ENCODE measurements at places on chromosomes 1 and 21.

DNA sequence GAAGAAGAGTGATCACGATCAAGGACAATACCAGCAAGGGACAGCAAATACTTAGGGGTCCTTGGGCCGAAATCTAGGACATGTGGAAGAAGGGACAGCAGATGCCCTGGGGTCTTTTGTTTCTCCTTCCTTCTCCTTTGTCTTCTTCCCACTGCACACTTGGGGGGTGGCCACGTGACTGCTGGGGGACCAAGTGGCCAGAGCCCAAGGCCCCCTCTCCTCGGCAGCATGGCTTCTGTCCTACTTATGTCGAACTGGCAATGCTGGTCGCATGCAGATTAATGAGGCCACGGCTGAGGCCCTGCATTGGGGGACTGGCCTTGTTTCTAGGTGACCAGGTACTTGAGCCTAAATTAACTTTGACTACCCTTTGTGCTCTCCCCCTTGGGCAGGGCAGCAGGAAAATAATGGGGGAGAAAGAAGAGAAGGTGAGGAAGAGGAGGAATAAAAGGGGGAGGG, 83.0 kb downstream of the GRIK3 start:
- no peak for DNase-seq

DNA sequence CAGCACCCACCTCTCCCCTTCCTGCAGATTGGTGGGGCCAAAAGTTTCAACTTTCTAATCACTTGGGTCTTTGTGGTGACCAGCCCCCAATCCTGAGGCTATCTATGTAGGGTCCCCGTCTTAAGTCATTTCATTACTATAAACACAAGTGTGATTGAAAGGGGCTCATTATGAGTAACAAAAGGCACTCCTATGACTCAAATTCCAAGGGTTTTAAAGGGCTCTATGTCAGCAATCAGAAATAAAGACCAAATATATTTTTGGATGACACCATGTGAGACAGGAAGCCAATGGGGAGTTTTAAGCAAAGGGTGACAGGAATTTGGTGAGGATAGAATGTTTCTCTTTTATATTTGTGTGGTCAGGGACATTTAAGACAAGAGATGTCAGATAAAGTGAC, 6.2 kb downstream of the ERO1B start:
- DNase-seq: no peak

DNA sequence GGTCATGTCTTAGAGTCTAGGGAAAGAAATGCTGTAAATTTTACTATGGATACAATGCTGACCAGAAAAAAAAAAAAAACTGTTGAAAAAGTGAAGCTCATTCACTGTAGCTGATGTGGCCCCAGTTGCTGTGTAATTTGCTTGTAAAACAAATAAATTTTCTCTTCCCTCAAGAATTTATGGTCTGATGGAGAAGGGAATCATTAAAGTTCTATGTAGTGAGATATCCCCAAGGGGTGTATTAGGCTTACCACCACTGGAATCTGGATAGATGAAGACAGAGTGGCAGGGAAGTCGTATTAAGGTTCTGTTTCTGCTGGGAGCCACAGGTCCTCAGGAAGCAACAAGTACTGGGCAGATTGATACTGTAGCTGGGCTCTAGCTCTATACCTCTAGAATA, 860.0 kb downstream of the LTN1 start:
- DNase-seq: no peak

- no peak for DNase-seq
Observed at GRCh38 chr1:170309389-170310013, 163.7 kb downstream of the NTMT2 start.

GRCh38 chr21:29434081-29434480, 135.4 kb downstream of the BACH1 start:
- no peak for DNase-seq

GRCh38 chr1:71623888-71624287, 543.1 kb upstream of the ZRANB2 start:
- DNase-seq: no peak

GRCh38 chr1:52460694-52461093, 56.3 kb downstream of the PRPF38A start:
- DNase-seq: no peak

- no peak for DNase-seq
Observed at GRCh38 chr1:220290140-220290761, 18.0 kb upstream of the RAB3GAP2 start.
